CMK (cell line): ENCODE measurements at places on chromosomes 12 and 14.

DNA sequence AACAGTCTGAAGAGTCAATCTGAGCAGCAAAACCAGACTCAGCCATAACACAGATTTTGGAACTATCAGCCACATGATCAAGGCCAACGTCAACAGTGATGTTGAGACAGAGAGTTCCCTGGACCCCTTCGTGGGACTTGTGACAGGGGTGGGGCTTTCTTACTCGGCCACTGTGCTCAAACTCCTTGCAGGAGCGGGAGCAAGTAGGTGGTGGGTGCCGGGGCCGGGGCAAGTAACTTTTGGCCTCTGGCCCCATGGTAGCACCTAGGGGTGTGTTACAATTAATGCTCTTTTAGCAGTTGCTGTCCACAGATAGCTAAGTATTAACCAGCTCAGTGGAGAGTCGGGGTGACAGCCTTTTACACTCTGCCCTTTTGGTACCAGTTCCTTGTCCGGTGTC, 384.4 kb downstream of the NUAK1 start:
- DNase-seq, result no peak

GRCh38 chr12:54026640-54027441, 1.4 kb upstream of the HOXC6 start:
- no peak for DNase-seq

DNA sequence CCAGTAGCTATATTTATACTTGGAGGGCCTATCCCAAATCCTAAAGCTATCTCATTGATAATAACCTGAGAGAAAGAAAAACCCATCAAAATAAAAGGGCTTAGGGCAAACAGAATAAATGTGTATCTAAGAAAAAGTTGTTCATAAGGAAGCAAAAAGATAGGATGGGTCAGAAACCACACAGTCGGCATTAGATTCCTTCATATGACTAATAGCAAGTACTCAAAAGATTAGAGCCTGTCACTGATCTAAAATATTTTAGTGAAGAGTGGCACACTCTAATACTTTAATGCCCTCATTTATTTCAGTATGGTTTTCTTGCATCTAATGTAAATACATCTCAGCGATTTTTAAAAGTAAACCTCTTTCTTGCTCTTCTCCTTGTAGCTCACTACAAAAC, 17.1 kb upstream of the NAV3 start:
- no peak for DNase-seq

- DNase-seq, result no peak
Measured at GRCh38 chr12:6056406-6057240, 67.8 kb downstream of the VWF start.

- no peak for DNase-seq
Measured at GRCh38 chr12:41049033-41049432, 139.1 kb upstream of the PDZRN4 start.

GRCh38 chr14:103846543-103847450, 578 bp downstream of the PPP1R13B start:
- DNase-seq, result no peak

- no peak for DNase-seq
Measured at GRCh38 chr12:12508612-12509011, 54.1 kb downstream of the DUSP16 start.

- no peak for DNase-seq
Measured at GRCh38 chr12:18853570-18854366, 115.8 kb downstream of the CAPZA3 start.
